Mesenchymal stem cell (in vitro differentiated cells and primary cell): ENCODE measurements at places on chromosomes 6 and 20.

DNA sequence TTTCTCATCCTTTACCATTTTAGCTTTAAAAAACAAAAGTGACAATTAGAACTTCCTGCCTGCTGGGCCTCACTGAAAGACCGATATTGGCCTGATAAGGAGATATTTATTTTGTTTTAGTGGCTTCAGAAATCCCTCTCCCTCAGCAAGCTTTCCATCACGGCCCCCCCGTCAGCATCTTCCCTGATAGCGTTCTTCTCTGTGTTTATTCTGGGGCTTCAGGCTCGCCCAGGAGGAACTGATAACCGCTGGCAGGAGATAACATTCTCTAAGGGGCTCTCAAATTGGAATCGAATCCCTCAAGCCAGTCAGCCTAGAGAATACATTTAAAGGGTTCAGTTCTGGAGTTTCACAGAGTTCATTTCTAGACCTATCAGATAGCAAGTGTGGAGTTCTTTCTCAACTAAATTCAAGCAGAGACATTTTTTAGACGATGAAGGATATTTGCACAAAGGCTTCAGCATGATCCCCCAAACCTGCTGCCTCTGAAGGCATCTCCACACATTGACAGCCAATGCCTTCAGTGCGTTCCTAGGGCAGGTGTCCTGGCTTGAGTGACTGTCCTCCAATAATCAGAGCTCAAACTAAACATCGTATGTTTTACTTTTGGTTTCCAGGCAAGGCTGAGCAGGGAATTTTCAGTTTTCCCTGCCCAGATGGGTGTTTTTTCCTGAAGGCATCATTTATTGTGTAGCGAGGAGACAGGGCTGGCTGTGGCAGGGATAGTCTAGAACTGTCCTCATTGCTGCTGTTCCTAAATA, 17.0 kb downstream of the PRDM1 start:
- DNase-seq = peak; percentile 26

DNA sequence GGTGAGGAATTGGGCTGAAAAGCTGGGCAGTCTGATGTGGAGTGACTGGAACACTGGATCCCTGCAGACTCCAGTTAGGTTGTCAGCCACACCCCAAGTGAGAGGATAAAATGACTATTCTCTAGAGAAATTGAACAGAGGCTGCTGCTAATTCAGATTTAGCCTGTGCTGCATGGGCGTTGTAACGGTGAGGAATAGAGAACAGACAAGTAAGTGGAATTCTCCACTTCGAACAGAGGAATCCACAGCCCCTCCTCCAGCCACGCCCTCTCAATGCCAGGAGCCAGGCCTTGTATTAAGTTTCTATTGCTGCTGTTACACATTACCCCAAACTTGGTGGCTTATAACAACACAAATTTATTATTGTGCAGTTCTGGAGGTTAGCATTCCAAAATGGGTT, 109.3 kb downstream of the CFAP61 start:
- DNase-seq = no peak

GRCh38 chr6:51025082-51025777, 206.6 kb downstream of the TFAP2B start:
- DNase-seq = no peak

- peak; percentile 98 for DNase-seq
These were observed 102.0 kb downstream of the OR2B2 start for GRCh38 chr6:27809939-27810767.

DNA sequence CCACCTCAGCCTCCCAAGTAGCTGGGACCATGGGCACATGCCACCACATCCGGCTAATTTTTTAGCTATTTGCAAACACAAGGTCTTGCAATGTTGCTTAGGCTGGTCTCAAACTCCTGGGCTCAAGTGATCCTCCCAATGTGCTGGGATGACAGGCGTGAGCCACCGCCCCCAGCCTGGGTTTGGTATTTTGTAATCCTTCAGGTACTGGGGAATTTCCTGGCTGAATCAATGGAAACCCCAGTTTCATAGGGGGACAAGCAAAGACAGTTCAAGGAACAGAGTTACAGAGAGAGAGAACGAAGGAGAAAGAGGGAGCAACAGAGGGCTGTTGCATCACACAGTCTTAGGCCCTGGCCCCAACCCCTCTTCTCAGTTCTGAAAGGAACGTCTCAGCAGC, 35.7 kb downstream of the RAB44 start:
- DNase-seq = no peak

DNA sequence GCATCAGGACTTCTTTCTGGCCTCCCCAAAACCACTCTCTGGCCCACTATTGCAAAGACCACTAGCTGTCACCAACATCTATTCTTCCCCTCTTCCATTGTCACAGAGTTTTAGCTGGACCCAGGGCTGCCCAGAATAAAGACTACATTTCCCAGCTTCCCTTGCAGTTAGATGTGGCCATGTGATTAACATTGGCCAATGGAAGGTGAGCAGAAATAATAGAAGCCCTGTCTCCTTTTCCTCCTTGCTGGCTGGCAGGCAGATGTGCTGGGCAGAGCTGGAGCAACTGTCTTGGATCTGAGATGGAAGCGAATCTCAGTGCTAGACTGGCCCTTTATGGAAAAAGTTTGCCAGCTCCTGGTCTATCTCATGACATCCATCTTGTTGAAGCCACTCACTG, 97.0 kb downstream of the KCNB1 start:
- peak; percentile 40 for DNase-seq

GRCh38 chr6:87921034-87921433, 126.6 kb upstream of the SPACA1 start:
- no peak for DNase-seq

- DNase-seq = no peak
These were observed 90.0 kb downstream of the ATP9A start for GRCh38 chr20:51678026-51678697.
